ENCODE measurements at places on chromosomes 1 and 21. TPM values are rescaled to one million over a fixed set of nuclear protein-coding genes. Genes with fewer than 3 reads are reported as not detected.

Gene VANGL2
- total RNA-seq, result 9.1 TPM

Gene KRTAP10-8
- total RNA-seq, result not detected

Gene FAM72B
- 3.1 TPM for total RNA-seq

Gene CLDN17
- total RNA-seq, result not detected

Gene DPH5
- 35.0 TPM for total RNA-seq

Gene TTLL7
- 40.1 TPM for total RNA-seq

Gene COL24A1
- 1.2 TPM for total RNA-seq

Gene TNNI3K
- total RNA-seq, result 4.1 TPM

Gene KCNJ9
- 5.1 TPM for total RNA-seq

Gene LAPTM5
- 39.3 TPM for total RNA-seq

Gene SV2A
- 90.7 TPM for total RNA-seq

Gene MAN1C1
- total RNA-seq, result 46.3 TPM

Gene LORICRIN
- not detected for total RNA-seq

Gene CFHR1
- total RNA-seq, result 0.83 TPM

Gene OR6K3
- not detected for total RNA-seq

Gene FCRL1
- 2.1 TPM for total RNA-seq

DNA sequence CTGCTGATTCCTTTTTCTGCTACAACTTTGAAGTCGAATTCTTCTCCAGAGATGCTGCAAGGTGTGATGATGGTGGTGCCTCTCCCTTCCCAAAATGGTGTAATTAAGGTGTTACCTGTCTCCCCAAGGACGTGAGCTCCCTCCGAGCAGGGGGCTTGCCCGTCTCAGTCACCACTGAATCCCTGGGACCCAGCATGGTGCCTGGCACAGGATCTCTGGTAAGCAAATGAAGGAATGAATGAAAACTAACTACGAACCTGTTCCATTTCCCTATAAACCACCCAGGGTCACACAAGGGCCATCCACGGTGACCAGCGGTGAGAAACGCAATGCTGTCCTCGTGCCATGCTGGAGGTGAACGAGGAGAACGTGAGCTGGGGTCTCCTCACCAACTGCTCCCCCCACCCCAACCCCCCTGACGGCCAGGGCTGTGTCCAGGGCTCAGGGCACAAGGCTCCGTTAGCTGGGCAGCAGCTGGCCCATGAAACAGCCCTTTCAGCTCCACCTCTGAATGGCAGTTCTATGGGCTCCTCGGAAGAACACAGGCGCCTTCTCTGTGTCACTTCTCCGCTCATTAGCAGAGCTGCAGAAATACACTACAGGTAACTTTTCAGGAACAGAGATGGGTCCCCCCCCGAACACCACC, 2.2 kb upstream of the MATN1 start:
- peak; percentile 49 for DNase-seq

- DNase-seq, result no peak
Observed at GRCh38 chr1:53892911-53893310, 1.1 kb upstream of the DIO1 start.

DNA sequence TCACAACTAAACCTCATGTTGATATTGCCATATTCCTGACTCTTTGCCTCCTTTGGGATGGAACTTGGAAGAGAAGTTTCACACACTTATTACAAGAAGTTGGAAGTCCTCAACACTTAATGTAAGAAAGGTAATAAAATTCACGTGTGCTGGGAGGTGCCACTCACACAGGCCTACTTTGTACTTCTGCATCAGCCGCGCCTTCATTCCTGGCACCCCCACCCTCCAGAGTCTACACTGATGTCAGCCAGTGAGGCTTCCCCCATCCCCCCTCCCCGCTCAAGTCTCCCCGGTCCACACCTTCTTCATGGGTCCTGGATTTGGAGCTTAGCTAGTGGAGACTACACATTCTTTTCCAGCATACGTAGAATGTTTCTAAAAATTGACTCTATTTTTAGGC, 24.8 kb upstream of the SLC45A1 start:
- no peak for DNase-seq

DNA sequence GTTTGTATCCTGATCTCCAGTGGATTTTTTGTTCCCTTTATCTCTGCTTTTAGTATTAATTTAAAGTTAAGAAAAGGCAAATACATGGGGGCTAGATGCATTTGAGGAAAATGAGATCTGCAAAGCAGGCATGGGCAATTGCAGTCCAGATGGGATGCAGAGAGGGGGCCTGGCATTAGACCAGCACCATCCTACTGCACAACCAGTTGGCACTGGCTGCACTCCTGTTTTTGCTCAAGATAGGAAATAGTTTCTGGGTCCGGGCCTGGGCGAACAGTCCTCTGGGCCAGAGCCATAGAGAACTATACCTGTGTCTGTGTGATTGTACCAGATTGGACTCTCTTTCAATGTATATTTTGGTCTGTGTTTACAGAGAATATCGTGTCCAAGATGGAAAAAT, 34.0 kb upstream of the LEPR start:
- DNase-seq, result no peak

- no peak for DNase-seq
Observed at GRCh38 chr1:220928725-220929300, 49.6 kb downstream of the HLX start.

GRCh38 chr1:33111965-33112364, 31.0 kb downstream of the AZIN2 start:
- no peak for DNase-seq

- DNase-seq, result no peak
Observed at GRCh38 chr1:58392083-58392482, 154.4 kb downstream of the OMA1 start.

- no peak for DNase-seq
Observed at GRCh38 chr1:102434421-102434820, 437.7 kb upstream of the OLFM3 start.

DNA sequence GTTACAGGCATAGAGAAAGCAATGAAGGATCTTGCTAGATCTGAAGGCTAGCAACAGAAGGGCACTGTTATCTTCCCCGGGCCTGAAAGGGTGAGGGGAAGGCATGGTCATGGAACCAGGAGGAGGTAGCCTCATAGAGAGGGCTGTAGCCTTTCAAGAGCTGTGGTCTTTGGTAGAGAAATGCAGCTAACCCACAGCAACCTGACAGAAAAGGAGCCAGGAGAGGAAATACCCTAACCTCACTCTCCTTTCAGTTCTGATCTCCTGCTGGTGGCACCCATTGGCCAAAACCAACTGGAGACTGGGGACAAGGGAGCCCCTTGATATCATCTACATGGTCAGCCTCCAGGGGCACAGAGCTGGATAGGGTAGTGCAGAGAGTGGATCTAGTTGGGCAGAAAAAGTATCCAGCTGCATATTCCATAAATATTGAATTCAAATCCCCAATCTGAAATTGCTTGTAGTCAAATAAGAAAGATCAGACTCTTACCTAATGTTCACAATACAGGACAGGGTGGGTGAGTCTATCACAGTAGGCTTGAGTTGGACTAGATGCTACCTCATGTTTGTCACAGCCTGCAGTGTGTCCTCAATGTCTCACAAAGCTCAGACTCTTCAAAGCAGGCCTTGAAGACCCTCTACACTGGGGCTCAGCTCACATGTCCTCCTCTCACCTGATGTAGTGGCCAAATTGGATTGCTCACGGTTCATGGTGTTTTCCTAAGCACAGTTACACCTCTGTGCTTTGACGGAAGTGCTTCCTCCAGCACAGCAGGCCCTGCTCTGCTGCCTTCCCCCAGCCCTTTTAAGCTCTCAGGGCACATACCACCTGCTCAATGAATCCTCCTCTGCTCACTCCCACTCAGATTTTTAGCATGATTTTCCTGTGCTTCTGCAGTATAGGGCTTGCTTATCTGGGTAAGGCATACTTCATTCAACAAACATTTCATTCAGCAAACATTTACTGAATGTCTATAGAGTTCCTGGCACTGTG, 74.1 kb upstream of the JUN start:
- DNase-seq, result no peak

DNA sequence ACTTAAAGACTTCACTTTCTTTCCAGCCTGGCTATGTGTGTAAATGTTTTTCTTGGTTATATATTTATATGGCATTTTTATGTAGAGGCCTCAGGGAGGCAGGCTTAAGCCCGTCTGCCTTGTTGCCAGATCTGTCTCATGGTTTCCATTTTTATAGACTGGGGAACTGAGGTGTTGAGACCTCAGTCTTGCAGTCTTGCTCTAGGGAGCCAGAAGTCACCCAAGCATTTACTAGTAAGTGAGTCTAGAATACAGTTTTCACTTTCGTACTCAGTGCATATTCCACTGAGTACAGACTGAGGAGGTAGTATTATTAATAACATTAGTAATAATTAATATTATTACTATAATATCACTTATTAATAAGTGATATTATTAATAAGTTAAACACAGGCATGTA, 161.4 kb downstream of the UCK2 start:
- no peak for DNase-seq

- DNase-seq, result no peak
Observed at GRCh38 chr1:60427194-60427593, 353.6 kb upstream of the C1orf87 start.

DNA sequence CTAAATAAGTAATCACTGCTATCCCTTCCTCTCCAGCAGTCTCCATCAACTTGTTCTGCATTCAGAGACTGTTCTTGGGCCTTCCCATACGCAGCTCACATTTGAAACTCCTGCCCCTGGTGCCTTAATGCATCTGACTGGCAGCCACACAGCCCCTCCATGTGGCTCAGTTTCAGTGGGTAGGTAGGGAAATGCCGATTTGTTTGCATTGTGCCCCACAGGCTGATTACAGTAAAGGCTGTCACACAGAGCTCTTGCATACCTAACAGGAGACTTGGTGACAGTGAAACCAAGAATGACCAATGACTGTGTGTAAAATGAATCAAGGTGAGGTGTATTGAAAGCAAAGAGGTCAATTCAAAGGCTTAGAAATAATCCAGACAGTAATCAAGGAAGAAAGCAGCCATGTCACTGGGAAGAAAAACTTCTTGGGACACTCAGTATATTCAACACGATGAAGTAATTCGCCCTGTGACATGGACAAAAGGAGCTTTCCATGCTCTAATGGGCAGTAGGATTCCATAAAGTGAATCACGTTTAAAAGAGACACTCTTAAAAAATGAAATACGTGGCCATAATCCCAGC, 12.7 kb upstream of the B3GALNT2 start:
- DNase-seq, result no peak

DNA sequence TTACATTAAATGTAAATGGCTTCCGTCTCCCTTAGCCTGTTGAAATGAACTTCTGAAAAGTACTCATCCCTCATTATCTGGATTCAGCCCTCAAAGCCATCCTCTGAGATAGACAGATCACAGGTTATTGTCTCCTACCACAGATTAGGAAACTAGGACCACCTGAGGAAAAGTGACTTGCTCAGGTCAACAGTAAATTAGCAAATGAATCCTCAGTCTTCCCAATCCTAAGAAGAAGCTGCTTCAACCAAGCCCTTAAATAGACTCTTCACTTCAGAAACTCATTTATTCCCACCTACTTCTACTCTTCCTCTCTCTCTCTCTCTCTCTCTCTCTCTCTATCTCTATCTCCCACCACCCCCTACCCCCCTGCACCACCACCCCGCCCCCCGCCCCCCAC, 152.3 kb downstream of the DMRTA2 start:
- DNase-seq, result no peak

GRCh38 chr1:185551008-185551407, 183.2 kb upstream of the HMCN1 start:
- no peak for DNase-seq

GRCh38 chr1:64769482-64769881, 24.6 kb downstream of the RAVER2 start:
- no peak for DNase-seq

GRCh38 chr1:180627411-180627810, 4.4 kb upstream of the XPR1 start:
- no peak for DNase-seq

DNA sequence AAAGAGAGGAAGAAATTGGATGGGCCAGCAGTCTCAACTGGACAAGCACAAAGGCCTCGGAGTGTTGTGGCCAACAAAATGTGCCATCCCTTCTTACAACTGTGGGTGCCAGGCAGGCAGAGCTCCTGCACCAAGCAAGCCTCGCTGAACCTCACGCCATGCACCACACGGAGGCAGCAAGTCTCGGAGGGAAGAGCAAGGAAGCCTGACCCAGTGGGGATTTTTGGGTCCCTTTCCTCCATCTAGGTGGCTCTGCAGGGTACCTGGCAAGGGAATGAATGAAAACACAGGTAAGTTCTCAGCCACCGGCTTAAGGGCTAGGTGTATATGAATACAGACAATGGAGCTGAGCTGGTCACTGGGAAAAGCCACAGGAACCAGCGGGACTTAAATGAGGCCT, 40.8 kb downstream of the HSD3B1 start:
- DNase-seq, result no peak

GRCh38 chr21:43721939-43722338, 3.0 kb downstream of the PDXK start:
- DNase-seq, result no peak

GRCh38 chr1:11180342-11180744, 8.8 kb upstream of the ANGPTL7 start:
- no peak for DNase-seq

- no peak for DNase-seq
Observed at GRCh38 chr1:14094611-14095400, 394.8 kb downstream of the PRDM2 start.

DNA sequence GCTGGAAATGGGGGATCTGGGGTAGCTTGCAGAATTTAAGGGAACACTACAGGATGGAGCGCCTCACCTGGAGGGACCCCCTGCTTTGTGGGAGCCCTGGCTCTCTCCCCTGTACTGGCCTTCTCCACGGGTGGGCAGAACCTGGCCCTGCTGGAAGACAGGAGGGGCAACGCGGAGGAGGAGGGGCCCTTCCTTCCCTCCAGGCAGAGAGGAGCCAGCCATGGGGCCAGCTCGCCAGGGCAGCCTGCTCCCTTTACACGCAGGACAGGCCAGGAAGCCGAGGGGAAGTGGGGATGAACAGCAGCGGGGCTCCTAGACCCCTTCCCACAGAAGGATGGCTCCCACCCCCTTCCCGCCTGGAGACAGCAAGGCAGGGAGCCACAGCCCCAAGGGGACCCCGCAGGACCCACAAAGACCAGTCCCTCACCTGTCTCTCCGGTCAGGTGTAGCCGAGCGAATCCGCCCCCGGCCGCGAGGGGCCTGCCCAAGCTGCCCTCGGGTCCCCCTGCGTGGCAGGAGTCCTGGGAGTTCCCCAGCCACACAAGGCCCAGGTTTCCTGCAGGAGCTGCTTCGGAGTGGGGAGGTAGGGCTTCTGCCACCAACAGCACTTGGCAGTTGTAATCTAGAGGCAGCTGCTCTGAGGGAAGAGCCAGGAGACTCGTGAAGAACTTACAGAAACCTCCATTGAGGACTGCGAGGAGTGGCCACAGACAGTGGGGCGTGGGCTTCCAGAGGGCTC, 1.6 kb upstream of the SLC19A1 start:
- no peak for DNase-seq

GRCh38 chr1:146036965-146037646, 15.6 kb upstream of the HJV start:
- peak; percentile 88 for DNase-seq

- DNase-seq, result no peak
Observed at GRCh38 chr1:187262731-187263130, 434.0 kb downstream of the PLA2G4A start.

DNA sequence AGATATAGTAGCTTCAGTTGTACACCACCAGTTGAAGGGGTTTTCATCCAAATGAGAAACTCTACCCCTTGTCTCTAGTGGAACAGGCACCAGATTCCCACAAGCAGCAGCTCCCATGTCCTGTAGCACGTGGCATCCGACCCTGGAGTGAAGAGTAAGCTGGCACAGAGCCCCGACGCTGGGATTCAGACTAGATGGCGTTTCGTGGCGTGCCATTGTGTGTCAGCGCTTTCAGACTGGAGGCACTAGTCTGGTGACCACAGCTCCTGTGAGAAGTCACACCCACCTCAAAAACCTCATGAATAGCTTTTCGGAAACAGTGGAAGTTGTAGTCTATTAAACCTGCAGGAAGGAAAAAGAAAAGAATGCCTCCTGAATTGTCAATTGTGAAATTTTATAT, 20.2 kb downstream of the RRAGC start:
- DNase-seq, result no peak
